ENCODE measurements at places on chromosomes 4 and X. TPM values are rescaled to one million over a fixed set of nuclear protein-coding genes. Genes with fewer than 3 reads are reported as not detected.
A peak's percentile ranks its signal among the peaks of the same experiment; 100 is the strongest.

The PRSS12 gene
- 12.2 TPM for total RNA-seq

The SSX4B gene
- total RNA-seq: not detected

The VCX3A gene
- total RNA-seq: 160 TPM

The TMPRSS11F gene
- not detected for total RNA-seq

The SATL1 gene
- not detected for total RNA-seq

The PHOX2B gene
- total RNA-seq: not detected

The GPRASP2 gene
- 13.6 TPM for total RNA-seq

The PIR gene
- total RNA-seq: 126 TPM

The TDO2 gene
- total RNA-seq: 6.2 TPM

The GAGE12E gene
- not detected for total RNA-seq

The ATOH1 gene
- not detected for total RNA-seq

The MAGEA12 gene
- 5.5 TPM for total RNA-seq

The UGT2B15 gene
- not detected for total RNA-seq

GRCh38 chrX:130688360-130688759 lies 214.6 kb downstream of the ENOX2 start:
- no peak for DNase-seq

DNA sequence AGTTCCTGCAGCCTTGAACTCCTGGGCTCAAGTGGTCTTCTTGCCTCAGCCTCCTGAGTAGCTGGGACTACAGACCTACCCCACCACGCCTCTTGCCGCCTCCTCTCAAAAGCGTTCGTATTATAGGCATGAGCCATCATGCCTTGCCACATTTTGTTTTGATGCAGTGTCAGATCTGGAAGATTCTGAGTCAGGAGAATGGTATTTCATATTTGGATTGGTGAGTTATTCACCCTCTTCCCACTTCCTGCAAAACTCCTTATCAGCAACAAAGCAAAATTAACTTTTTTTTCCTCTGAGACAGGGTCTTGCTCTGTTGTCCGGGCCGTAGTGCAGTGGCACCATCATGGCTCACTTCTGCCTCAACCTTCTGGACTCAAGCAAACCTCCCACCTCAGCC lies 29.6 kb downstream of the REST start:
- DNase-seq: no peak

GRCh38 chr4:188992706-188993105 lies 853.5 kb downstream of the TRIML1 start:
- DNase-seq: no peak

DNA sequence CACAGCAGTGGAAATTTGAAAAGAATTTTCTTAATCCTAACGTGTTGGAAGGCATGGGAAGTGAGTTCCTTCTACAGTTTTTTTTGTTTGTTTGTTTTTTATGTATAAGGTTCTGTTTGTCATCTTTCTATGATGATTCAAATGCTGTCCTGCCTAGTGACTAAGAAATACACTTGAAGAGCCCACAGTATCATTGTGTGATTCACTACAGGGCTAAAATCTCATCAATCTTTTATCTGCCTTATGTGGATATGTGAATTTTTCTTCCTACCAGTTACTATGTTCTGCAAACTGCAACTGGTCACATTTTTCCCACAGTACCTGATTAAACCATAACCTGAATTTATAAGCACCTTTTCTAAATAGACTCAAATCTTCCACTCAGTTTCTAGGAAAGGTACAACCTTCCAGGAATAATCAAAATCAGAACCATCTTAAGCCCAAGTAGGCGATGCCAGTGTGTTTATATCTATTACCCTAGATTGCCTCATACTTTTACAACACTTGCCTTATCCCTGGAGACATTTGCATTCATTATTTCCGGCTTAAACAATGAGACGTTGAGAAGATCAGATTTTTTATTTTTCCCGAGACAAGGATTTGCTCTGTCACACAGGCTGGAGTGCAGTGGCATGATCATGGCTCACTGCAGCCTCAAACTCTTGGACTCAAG lies 214.6 kb upstream of the GALNT7 start:
- DNase-seq: no peak

DNA sequence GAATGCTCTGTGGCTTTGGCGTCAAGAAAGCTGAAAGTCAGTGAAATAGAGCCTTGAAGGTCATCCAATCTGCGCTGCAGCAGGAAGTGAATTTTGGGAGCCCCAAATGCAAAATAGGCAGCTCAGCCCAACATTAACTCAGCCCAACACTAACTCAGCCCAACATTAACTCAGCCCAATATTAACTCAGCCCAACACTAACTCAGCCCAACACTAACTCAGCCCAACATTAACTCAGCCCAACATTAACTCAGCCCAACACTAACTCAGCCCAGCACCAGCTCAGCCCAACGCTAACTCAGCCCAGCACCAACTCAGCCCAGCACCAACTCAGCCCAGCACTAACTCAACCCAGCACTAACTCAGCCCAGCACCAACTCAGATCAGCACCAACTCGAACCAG lies 71.5 kb downstream of the SORBS2 start:
- no peak for DNase-seq

DNA sequence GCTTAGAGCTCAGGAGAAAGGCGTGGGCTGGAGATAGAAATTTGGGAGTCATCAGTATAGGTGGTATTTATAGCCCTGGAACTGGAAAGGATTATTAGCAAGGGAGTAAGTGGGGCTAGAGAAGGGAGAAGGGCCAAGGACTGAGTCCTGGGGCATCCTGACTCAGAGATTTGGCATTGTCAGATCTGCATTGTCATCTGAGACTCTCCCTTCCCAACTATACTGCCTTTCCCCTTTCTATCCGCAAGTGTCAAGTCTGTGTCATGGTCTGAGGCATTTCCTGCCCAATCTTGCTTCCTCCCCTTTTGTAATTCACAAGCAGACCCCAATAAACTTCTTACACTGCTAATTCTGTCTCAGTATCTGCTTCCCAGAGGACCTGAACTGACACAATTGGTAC lies 24.4 kb upstream of the SLC25A43 start:
- DNase-seq: no peak

DNA sequence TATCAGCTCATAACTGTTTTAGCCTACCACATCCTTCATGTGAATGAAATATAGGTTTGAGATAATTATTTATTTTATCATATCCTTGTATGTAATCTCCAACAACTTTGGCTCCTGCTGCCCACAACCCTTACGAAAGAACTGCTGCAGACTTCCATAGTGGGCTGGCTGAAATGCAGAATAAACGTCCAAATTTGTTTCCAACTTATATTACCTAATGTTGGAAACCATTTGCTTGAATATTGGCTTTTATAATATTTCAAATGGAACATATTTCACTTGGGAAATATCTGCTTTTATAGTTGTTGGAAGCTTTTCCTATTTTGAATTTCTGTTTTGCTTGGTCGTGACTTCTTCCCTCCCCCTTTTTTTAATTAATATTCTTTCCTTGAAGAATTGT lies 45.0 kb upstream of the ITM2A start:
- DNase-seq: no peak

- DNase-seq: no peak
Measured at GRCh38 chr4:94458682-94459081, 6.9 kb downstream of the PDLIM5 start.

- no peak for DNase-seq
Measured at GRCh38 chr4:126735294-126736132, 897.2 kb upstream of the INTU start.

DNA sequence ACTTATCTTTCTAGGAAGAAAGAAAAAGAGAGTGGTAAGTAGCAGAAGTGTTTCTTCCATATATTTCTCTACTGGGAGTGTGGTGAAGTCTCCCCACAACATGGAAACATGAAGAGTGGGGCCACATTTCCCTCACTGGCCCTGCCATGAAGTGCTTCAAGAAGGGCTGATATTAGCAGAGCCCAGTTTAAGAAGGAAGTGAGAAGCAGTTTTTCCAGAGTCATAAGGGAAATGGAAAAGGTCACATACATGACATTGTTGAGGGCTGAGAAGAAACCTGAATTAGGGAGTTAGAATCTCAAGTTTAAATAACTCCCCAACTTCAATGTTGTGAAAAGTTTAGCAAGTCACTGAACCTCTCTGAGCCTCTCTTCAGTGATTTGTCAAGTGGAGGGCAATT lies 171.9 kb upstream of the RBPJ start:
- DNase-seq: no peak

DNA sequence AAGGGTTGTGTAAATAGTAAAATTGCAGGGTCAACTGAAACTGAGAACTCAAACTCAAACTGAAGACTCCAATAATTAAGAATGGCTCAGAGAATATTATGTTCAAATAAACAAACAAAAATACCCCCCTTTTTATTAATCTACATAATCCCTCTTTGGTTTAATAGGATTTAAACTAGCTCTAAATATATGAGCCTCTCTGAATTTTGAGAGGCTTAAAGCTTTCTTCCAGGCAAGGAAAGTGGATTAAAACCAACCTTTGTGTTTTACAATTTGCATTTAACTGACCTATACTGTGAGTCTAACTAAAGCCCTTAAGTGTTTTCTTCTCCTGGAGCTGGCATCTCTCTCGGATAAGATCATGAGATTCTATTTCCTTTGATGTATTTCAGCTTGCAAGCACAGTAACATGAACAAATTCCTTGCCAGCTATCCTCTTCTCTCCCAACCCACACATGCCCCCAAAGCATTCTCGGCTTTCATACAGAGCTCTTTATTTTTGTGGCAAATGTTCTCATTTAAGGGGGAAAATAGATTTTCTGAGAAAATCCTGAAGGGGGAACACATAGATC lies 1310.8 kb upstream of the AGA start:
- DNase-seq: no peak

DNA sequence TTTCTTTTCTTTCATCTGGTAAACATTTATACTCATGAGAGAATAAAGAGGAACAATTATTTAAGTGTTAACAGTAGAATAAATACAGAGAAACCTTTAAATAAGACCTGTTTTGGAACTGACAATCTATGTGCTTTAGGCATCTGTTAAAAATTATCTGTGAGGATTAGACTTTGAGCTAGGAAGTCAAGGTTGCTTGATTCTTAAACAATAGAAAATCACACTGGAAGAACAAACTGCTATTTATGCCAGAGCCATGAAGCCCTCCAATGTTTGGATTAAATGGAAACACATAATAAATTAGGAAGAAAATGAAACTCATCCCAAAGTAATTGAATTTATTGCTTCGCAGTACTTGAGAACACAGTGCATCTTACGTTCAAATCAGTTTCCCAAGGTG lies 207.2 kb upstream of the NPY2R start:
- DNase-seq: no peak

- no peak for DNase-seq
Measured at GRCh38 chr4:158157412-158157811, 15.4 kb downstream of the GASK1B start.

DNA sequence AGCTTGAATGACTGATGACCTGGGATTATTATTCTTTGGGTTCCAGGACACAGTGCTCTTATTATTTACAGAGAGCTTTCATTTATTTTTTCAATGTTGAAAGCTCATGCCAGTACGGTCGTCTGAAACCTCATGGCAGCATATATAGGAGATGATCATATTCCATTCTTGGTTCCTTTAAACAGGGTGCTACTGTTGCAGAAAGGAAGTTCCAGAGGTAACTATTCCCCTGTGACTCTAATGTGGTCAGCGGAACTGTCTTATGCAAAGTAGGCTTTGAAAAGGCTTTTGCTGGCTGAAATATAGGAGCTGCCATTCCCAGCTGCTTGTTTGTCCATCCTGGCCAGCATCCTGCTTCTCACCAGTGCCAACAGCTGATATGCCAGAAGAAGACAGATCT lies 208.3 kb upstream of the LEF1 start:
- DNase-seq: no peak

DNA sequence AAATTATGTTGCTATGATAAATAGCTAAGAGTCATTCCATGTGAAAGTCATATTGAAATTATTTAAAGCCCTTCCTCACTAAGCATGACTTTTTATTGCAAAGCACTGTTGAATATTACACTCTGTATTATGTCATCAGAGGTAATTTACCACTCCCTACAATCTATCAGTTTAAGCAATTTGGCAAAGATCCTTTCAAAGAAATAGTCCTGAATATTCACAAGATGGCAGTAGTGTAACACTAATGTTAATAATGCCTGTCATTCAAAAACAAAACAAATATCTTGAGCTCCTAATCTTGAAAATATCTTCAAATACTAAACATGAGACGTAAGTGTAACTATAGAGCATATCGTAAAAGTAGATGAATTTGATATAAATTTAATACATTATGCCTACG lies 208.6 kb upstream of the TECRL start:
- DNase-seq: peak; percentile 57

DNA sequence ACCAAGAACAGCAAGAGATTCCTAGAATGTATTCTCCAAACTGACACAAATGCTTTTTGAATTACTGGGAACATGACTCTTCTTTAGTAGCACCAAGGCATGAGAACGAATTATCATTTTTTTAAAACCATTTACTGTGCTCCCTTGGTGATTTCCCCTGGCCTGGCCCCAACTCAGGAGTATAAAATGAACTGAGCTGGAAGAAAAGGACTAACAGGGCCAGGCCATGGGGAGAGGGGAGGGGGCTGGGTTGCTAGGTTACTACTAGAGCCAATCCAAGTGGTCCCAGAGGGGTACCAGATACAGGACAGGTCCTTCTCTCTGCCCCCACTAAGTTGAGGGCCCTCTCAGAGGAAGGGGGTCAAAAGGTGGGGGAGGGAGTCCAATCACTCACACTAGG lies 23.1 kb downstream of the SASH3 start:
- no peak for DNase-seq

- DNase-seq: peak; percentile 41
Measured at GRCh38 chr4:188934320-188934962, 795.2 kb downstream of the TRIML1 start.

DNA sequence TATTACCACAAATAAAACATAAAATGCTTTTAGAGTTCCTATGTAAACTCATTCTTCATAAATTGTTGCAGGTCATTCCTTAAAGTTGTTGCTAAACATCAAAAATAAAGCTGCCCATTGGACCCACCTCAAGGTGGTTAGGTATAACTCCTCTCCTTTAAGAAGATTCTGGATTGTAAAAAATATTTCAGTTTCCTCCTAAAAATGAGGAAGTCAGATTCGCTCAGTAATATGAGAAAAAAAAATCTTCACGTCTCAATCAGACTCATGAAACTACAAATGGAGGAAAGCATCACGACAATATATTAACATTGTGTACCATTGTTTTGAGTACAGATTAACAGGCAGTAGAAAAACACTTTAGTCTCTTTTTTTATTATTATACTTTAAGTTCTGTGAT lies 105.9 kb downstream of the DDX60 start:
- DNase-seq: no peak

DNA sequence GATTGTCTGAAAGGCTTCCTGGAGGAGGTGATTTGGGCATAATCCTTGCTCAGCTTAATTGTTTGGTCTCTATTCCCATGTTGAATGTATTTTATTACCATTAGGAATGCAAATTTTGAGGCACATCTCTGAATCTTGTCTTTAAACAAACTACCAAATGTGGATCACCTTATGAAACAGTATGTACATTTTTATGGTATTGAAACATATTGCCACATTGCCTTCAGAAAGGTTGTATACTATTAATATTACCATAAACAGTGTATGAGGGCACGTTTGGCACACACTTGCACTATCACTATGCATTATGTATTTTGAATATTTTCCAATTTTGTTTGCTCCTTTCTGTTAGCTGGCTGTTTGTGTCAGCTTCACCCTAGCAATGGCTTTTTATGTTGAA lies 60.0 kb upstream of the ALB start:
- no peak for DNase-seq

Measured in H4 (cell line).